ENCODE measurements at places on chromosomes 11 and 22.

DNA sequence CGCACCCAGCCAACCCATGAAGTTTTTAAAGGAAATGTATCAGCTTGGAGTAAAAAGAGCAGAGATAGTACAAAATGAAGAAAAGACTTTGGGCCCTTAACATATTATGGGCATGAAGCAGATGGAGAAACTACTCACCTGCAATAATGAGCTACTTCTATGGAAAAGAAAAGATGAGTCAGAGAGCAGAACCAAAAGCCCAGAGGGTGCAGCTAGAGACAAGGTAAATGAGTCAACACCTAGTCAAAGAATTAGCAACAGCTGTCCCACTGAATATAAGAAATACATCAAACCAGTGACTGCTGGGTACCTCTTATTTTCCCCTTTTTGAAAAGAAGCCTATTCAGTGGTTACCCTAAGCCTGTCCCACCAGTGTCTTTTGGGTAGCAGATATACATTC is 61.8 kb downstream of the RPL27A start:
- H3K4me1 ChIP-seq = peaks cover 20% of the 10 kb centered on the region
- no peak overlapping the region for H3K27ac ChIP-seq
- no peaks in the 10 kb centered on the region for H3K27me3 ChIP-seq
- no peak for DNase-seq
- H3K4me3 ChIP-seq = no peak overlapping the region
- H3K36me3 ChIP-seq = peaks cover 20% of the 10 kb centered on the region

DNA sequence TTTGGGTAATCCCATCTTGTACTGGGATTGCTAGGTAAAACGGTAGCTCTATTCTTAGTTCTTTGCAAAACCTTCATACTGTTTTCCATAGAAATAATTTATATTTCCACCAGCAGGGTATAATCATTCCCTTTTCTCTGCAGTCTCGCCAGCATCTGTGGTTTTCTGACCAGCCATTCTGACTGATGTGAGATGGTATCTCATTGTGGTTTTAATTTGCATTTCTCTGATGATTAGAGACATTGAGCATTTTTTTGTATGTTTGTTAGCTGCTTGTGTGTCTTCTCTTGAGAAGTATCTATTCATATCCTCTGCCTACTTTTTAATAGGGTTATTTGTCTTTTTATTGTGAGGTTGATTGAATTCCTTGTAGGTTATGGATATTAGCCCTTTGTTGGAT is 220.9 kb downstream of the PGR start:
- H3K27me3 ChIP-seq = no peaks in the 10 kb centered on the region
- H3K36me3 ChIP-seq = peaks cover 20% of the 10 kb centered on the region
- H3K27ac ChIP-seq = no peak overlapping the region
- no peak overlapping the region for H3K4me3 ChIP-seq
- peaks cover 3% of the 10 kb centered on the region for H3K4me1 ChIP-seq

DNA sequence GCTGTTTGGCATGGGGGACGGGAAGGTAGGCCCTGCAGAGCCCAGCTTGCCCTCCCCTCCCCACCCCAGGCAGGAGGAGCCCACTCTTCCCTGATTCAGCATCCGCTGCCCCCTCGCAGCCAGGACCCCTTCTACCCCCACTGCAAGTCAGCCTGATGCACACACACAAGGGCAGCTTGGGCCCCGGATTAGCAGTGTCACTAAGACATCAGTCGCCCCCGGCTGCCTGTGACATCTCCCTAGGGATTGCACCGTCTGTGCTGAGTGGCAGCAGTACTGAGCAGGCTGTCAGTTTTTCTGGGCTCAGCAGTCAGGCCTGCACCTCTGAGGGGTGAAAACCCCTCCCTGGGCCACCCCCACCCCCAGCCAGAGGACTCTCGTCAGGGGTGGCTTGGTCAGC is 30.4 kb upstream of the SYT7 start:
- H3K36me3 ChIP-seq = peaks cover 3% of the 10 kb centered on the region
- peaks cover 20% of the 10 kb centered on the region for H3K27me3 ChIP-seq
- no peak overlapping the region for H3K4me3 ChIP-seq

DNA sequence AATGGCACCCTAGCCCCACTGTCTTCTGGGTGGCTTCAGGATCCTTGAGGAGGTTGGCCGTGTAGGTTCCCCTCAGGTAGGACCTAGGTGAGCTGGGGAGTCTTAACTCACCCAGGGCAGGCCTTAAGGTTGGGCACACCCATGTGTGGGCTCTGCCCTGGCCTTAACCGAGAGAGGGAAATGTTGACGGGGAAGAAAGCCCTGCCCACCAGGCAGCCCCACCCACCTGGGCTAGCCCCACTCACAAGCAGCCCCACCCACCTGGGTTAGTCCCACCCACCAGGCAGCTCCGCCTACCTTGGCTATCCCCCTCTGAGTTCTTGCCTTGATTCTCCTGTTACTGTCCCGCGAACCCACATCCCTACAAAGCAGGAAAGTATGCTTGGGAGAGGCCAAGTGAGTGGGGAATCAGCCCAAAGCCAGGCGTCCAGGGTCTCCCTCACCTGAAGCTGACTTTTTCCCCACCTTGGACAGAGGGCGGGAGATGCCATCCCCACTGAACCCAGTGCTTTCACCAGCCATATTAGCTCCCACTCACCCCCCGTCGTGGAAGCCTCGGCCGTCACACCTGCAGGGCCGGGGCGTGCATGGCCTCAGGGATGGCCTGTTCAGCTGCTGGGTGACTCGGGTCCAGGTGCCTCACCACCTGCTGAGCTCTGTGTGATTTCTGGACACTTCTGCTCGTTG is at the start of gene MYEOV:
TSS of gene MYEOV (plus strand) at position 337 of the 687 bp plus-strand sequence. CDS start 1,200 bp downstream, outside the sequence.
- no peak within 1 kb of the TSS for H3K4me3 ChIP-seq
- no peak for DNase-seq
- no peaks in the 10 kb centered on the region for H3K36me3 ChIP-seq
- peaks cover 31% of the 10 kb centered on the region for H3K4me1 ChIP-seq
- H3K27me3 ChIP-seq = no peaks in the 10 kb centered on the region

DNA sequence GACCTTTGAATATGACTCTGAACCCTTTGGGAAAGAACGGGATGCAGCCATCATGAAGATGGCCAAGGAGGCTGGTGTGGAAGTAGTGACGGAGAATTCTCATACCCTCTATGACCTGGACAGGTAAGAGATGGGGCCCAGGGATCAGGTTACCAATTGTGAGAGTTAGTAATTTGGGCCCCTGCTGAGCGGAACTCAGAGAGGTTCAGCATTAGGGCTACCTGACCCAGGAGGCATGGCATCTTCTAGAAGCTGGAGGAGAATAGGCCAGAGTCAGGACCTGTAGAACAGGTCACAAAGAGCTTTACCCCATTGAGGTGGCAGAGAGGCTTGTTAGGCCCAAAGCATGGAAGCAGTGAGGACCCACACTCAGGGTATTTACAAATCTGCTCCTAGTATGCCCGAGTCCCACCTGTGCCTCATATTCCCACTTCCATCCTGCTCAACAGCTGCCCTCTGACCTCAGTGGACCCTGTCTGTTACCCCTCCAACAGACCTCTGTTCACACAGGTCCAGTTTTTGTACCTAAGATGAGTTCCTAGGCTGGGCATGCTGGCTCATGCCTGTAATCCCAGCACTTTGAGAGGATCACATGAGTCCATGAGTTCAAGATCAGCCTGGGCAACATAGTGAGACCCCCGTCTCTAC is 11.6 kb downstream of the CRY2 start:
- H3K27ac ChIP-seq = peak overlapping the region; percentile 87
- peaks cover 35% of the 10 kb centered on the region for H3K36me3 ChIP-seq
- DNase-seq = no peak

DNA sequence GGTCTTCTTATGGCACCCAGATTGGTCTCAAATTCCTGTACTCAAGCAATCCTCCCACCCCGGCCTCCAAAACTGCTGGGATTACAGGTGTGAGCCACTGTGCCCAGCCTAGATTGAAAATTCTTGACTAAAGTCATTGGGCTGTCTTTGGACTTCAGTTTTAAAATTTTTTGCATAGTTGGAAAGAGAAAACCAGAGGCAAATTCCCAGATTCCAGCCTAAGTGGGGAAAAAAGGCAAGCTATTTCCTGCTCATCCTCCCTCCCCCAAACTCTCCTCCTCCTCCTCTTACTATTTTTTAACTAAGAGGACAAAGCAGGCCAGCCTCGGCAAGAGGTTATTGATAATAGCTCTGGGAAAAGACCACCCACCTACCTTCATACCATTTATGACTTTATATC is 78.6 kb upstream of the CLMP start:
- no peak overlapping the region for H3K27ac ChIP-seq
- H3K4me3 ChIP-seq = no peak overlapping the region
- H3K4me1 ChIP-seq = peaks cover 2% of the 10 kb centered on the region
- no peaks in the 10 kb centered on the region for H3K36me3 ChIP-seq
- no peak for DNase-seq

DNA sequence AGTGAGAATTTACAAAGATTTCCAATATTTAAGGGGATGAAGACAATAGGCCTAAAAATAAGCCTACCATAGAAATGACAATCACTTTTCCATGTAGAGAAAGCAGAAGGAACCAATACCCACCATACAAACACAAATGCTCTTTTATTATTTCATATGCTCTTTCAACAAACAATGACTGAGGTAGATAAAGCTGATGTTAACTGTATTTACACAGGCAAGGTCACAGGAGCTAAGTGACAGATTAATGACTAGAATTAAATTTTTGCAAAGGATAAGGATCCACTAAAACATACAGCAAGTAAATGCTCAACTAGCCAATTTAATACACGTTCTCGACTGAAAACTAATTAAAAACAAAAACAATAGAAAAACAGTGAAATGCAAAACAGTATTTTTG is 34.2 kb downstream of the PICALM start:
- no peak for DNase-seq
- no peaks in the 10 kb centered on the region for H3K27me3 ChIP-seq
- H3K4me3 ChIP-seq = no peak overlapping the region

DNA sequence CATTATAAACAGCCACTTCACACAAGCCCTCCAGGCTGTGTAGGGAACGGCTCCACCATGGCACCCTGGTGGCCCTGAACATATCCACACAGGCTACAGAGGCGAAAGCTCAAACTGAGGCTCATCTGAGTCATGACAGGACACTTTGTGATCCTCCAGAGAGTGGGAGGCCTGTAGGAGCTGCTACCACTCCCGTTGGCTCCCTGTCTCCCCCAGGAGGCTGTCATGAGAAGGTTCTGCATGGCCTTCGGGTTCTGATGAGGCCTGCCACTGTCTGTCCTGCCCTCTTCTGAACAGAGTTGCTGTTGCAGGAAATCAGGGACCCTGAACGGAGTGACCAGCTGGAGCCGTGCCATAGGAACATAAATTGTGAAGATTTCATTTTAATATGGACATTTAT is 23.8 kb upstream of the ALDH3B2 start:
- DNase-seq = no peak
- H3K4me3 ChIP-seq = no peak overlapping the region
- H3K36me3 ChIP-seq = no peaks in the 10 kb centered on the region

DNA sequence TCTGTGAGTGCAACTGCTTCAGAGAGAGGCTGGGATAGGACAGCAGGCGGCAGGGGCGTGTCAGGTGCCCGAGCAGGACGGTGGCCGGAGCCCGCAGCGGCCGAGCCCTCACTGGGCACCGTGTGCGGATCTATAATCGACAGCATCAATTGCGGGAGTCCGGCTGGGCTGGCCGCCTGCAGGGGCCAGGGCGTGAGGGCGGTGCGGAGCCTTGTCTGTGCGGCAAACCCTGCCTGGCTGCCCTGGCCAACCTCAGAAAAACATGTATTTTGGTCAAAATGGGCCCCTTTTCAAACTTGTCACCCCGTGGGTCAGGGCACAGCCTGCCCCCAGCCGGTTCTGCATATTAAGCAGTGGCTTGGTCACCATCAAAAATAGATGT is 91.3 kb upstream of the KCNQ1OT1 start:
- H3K27me3 ChIP-seq = peaks cover 36% of the 10 kb centered on the region
- peaks cover 2% of the 10 kb centered on the region for H3K36me3 ChIP-seq
- H3K4me3 ChIP-seq = no peak overlapping the region
- H3K27ac ChIP-seq = no peak overlapping the region
- peak; percentile 82 for DNase-seq

GRCh38 chr22:37933711-37934376 is 19.6 kb downstream of the C22orf23 start:
- H3K36me3 ChIP-seq = peaks cover 20% of the 10 kb centered on the region
- peaks cover 37% of the 10 kb centered on the region for H3K4me1 ChIP-seq
- no peak overlapping the region for H3K4me3 ChIP-seq
- H3K27ac ChIP-seq = peak overlapping the region; percentile 82

GRCh38 chr22:30396871-30397655 is at the start of gene SEC14L2:
Gene SEC14L2, plus strand, starts transcription at chr22:30397018. Its CDS starts 99 bp downstream, at chr22:30397117.
- peak within 1 kb of the TSS; percentile 93 for H3K4me3 ChIP-seq
- no peak for DNase-seq
- peak within 1 kb of the TSS; percentile 77 for H3K27ac ChIP-seq
- peaks cover 4% of the 10 kb centered on the region for H3K36me3 ChIP-seq
- no peaks in the 10 kb centered on the region for H3K27me3 ChIP-seq

GRCh38 chr22:41919357-41920224 is 4.7 kb upstream of the SHISA8 start:
- H3K27me3 ChIP-seq = peaks cover 19% of the 10 kb centered on the region
- H3K36me3 ChIP-seq = no peaks in the 10 kb centered on the region
- peak overlapping the region; percentile 26 for H3K4me3 ChIP-seq
- H3K4me1 ChIP-seq = peaks cover 23% of the 10 kb centered on the region
- no peak overlapping the region for H3K27ac ChIP-seq

- H3K27ac ChIP-seq = no peak overlapping the region
- H3K4me3 ChIP-seq = no peak overlapping the region
- no peaks in the 10 kb centered on the region for H3K36me3 ChIP-seq
Measured at GRCh38 chr11:121194731-121195596, 93.9 kb downstream of the TECTA start.

DNA sequence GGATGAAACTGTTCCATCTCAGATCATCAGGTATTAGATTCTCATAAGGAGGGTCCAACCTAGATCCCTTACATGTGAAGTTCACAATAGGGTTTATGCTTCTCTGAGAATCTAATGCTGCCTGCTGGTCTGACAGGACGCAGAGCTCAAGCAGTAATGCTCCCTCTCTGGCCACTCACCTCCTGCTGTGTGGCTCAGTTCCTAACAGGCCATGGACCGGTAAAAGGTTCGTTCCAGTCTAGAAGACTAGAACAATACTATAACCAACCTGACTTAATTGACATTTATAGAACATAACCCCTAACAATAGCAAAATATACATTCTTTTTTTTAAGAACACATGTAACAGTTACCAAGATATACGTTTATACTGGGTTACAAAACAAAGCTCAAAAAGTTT is 45.8 kb downstream of the ATG16L2 start:
- peaks cover 8% of the 10 kb centered on the region for H3K36me3 ChIP-seq
- H3K4me3 ChIP-seq = no peak overlapping the region
- H3K27ac ChIP-seq = no peak overlapping the region
- no peaks in the 10 kb centered on the region for H3K27me3 ChIP-seq
- H3K4me1 ChIP-seq = peaks cover 44% of the 10 kb centered on the region

- no peak overlapping the region for H3K27ac ChIP-seq
- H3K4me3 ChIP-seq = no peak overlapping the region
- H3K36me3 ChIP-seq = peaks cover 30% of the 10 kb centered on the region
- H3K27me3 ChIP-seq = no peaks in the 10 kb centered on the region
Measured at GRCh38 chr11:47797633-47798032, 30.5 kb upstream of the FNBP4 start.

DNA sequence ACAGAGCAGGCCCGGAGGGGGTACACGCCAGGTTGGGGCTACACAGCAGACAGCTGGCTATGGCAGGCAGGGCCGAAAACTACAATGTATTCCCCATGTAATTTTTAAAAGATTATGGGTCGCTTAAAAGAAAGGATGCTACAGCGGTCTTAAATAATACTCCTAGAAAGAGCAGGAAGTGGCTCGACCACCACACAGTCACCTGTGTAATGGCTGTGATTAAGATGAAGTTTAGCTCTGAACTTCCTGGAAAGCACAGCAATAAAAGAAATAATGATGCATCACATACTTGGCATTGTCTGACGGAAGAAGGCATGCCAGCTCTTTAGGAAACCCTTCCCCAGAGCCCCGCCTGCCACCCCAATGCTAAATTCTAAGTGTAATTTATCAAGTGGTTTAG is 32.6 kb downstream of the WNT11 start:
- no peak for DNase-seq
- no peaks in the 10 kb centered on the region for H3K36me3 ChIP-seq
- H3K27ac ChIP-seq = no peak overlapping the region

Measured in osteocyte (in vitro differentiated cells).